ENCODE measurements at places on chromosomes 11 and 22.

- no peak for DNase-seq
Observed at GRCh38 chr11:96149743-96150555, 193.0 kb downstream of the MAML2 start.

DNA sequence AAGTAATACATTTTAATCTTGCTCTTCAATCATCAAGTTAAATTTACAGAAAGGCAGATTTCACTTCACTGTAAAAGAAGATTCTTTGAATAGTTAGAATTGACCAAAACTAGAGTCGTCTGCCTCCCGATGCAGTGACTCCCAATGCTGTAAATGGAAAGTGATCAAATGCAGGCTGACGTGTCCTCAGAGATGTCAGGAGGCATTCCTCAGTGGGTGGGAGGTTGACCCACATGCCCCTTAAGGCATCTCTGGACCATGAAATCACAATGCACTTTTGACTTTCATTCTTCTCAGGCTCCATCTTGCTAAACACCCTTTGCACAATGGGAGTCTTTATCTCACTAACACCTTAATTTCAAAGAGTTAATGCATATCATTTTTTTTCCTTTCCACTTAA lies 19.0 kb upstream of the CECR2 start:
- DNase-seq: no peak

DNA sequence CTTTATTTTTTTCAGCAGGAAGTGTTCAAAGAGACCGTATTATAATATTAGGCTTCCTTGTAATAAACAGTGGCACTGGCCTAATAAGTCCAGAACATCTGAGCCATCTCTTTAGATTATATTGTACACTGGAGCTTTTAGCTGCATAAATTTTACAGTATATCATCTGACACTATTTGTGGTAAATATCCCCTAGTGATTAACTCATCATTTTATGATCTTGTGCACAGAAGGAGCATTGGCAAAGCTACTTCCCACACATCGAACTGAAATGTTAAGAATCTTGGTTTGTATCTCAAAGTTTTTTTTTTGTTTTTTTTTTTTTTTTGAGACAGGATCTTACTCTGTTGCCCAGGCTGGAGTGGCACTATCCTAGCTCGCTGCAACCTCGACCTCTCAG lies 162.7 kb downstream of the HIPK3 start:
- no peak for DNase-seq

- DNase-seq: peak; percentile 42
Observed at GRCh38 chr11:17230867-17231851, 23.4 kb upstream of the PIK3C2A start.

- no peak for DNase-seq
Observed at GRCh38 chr11:111911563-111912401, at the start of gene CRYAB. Gene CRYAB (minus strand): TSS chr11:111911770. CDS start chr11:111911724, 46 bp downstream.

GRCh38 chr11:88174709-88175568 lies at the start of gene RAB38:
Gene RAB38 (minus strand): TSS chr11:88175443. CDS start chr11:88175384, 59 bp downstream.
- DNase-seq: peak; percentile 77

GRCh38 chr11:114440971-114441763 lies 1.9 kb downstream of the REXO2 start:
- DNase-seq: no peak

DNA sequence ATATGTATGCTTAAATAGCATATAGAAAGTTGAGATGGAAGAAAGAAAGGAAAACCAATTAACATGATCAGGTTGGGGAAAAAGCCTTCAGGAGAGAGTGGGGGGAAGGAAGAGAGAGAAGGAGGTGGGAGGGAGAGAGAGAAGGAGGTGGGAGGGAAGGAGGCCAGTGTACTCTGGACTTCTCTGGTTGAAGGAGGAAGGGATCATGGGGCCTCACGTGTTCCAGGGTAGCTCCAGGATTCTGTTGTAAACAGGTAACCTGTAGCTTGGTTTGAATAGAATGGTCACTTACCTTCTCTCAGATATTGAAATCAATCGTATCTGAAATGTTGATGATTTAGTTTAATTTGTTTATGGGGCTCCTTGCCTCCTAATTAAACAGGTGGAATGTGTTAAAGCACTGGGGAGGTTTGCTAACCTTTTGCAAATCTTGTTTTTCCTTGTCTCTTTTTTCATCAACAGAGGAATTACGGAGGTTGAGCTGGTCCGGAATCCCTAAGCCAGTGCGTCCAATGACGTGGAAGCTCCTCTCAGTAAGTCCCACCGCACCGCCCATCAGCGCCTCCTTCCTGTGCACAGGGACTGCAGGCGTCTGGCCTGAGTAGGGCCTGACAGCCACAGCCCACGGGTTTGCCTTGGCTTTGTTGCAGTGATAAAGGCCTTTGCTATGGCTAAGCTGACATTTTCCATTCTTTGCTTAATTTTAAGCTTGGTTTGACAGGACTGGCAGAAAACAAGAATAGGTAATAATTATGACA lies 115.9 kb downstream of the TBC1D22A start:
- no peak for DNase-seq

All from inflammatory macrophage treated with lipopolysaccharide for 1 hour (primary cell).